ENCODE measurements at places on chromosomes 16 and 17.

DNA sequence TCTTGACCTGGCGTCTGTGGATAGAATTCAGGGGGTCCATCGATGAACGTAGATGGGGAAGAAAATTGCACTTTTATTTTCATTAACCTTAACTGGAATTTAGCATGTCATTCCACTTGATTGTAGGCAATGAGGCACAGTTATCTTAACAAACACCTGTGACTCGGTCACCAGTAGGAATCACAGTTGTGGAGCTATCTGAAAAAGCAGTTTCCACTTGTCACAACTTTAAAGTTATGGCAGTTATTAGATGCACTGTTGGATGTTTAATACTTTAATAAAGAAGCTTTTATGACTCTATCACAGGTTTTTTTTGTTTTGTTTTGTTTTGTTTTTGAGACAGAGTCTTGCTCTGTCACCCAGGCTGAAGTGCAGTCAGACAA, 83.7 kb upstream of the LGALS9 start:
- peaks cover 19% of the 10 kb centered on the region for H3K4me1 ChIP-seq

DNA sequence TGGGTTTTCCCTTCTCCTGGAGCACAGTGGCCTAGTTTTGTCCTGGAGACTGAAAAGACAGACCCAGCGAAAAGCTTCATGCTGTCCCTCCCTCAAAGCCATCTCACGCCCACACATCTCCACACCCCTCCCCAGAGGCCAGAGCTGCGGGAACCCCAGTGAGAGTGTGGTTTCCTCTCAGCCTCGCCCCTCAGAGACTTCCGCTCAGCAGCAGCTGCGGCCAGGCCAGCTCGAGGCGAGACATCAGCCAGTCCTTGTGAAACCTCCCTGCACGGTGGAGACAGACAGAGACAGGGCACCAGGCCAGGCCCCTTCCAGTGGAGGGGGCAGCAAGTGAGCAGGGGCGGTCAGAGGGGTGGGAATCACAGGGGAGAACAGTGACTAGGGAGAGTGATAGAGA, 77.0 kb upstream of the TNRC6C start:
- peaks cover 78% of the 10 kb centered on the region for H3K27me3 ChIP-seq
- no peak overlapping the region for H3K4me3 ChIP-seq
- H3K27ac ChIP-seq, result no peak overlapping the region

- peak; percentile 52 for DNase-seq
- H3K27ac ChIP-seq, result no peak overlapping the region
- H3K4me3 ChIP-seq, result no peak overlapping the region
- H3K27me3 ChIP-seq, result no peaks in the 10 kb centered on the region
Observed at GRCh38 chr16:57380671-57381462, 8.6 kb downstream of the CX3CL1 start.

GRCh38 chr17:40309031-40309948, at the start of gene RARA:
Gene RARA (plus strand): TSS chr17:40309180. CDS start chr17:40331219, 22,039 bp downstream.
- H3K36me3 ChIP-seq, result no peaks in the 10 kb centered on the region
- H3K27ac ChIP-seq, result no peak within 1 kb of the TSS
- no peak within 1 kb of the TSS for H3K4me3 ChIP-seq
- peaks cover 56% of the 10 kb centered on the region for H3K4me1 ChIP-seq
- no peak for DNase-seq
- H3K27me3 ChIP-seq, result no peaks in the 10 kb centered on the region

DNA sequence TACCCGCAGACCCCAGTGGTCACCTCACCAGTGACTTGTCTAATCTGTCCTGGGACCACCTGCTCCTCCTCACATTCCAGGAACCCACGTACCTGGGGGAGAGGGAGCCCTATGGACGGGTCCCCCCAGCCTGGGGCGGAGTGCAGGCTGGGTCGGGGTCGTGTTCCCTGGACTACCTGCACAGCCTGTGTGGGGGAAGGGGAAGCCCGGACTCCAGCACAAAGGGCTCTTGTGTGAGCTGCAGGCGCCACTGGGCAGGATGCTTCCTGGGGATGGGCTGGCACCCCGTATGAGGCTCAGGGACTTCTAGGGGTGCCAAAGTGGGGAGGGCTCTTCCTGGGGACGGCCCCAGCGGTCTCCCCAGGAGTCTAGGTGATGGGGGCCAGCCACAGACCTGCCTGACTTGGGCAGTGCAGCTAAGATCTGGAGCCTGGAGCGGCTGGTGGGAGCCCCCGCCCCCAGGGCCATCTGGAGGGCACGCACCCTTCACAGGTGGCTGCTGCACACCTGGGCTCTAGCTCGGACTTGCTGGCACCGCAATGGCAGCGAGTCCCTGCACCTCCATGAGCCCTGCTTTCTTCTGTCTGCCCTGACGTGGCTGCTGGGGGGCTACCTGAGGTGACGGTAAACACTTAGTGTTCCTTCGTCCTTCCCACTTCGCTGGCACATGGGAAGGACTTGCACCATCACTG, 7.5 kb downstream of the VASN start:
- no peaks in the 10 kb centered on the region for H3K27me3 ChIP-seq
- no peak for DNase-seq
- peaks cover 28% of the 10 kb centered on the region for H3K4me1 ChIP-seq
- no peak overlapping the region for H3K27ac ChIP-seq

DNA sequence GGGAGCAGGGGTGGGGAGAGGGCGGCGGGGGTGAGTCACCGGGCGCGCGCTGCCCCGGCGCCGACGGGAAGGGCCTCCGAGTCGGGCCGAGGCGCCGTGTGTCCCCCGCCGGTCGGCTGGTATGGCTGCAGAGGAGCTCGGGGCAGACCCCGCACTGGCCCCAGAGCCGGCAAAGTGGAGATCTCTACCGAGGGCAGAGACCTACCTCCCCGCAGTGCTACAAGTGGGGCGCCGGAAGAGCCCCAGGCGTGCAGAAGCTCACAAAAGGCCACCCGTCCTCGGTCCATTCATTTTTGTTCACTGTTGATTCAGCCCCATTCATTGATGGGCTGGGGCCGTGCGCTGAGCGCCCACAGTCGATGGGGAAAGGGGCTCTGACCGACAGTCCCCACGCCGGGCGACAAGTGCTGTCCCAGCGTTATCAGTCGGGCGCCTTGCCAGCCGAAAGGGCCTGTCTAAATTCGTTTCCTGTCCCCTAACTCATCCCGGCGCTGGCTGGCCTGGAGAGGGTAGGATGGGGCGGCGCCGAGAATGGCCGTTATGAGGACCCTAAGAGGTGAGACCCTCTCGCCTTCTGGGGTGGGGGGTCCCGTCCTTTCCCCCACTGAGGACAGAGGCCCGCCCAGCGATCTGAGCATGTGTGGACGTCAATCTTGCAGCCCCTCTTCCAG, 709 bp upstream of the ENO3 start:
- peaks cover 20% of the 10 kb centered on the region for H3K4me1 ChIP-seq
- peak overlapping the region; percentile 85 for H3K27ac ChIP-seq
- peak; percentile 11 for DNase-seq
- peak overlapping the region; percentile 74 for H3K4me3 ChIP-seq
- H3K27me3 ChIP-seq, result no peaks in the 10 kb centered on the region
- peaks cover 14% of the 10 kb centered on the region for H3K36me3 ChIP-seq

DNA sequence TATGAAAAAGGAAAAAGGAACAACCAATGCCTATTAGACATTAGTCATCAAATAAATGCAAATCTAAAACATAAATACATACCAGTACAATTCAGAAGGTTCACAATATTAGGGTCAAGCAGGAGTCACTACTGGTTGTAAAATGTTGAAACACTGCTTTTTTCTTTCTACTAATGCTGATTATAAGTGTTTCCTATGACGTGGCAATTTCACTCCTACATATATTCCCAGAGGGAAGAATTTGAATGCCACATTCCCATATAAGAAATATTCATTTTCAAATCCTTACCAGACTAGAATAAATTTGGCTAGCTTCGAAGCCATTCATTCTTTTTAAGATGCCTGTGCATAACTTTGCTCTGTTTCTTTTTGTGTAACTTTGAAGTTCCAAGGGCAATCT, 2.6 kb upstream of the KRTAP9-2 start:
- H3K4me1 ChIP-seq, result peaks cover 7% of the 10 kb centered on the region
- DNase-seq, result peak; percentile 2
- H3K27me3 ChIP-seq, result no peaks in the 10 kb centered on the region

- no peak for DNase-seq
- no peaks in the 10 kb centered on the region for H3K4me1 ChIP-seq
- H3K27ac ChIP-seq, result no peak overlapping the region
Observed at GRCh38 chr16:84268291-84269040, 26.2 kb upstream of the WFDC1 start.

GRCh38 chr17:51365090-51365489, 104.7 kb downstream of the UTP18 start:
- DNase-seq, result no peak
- peaks cover 61% of the 10 kb centered on the region for H3K27me3 ChIP-seq
- no peaks in the 10 kb centered on the region for H3K36me3 ChIP-seq
- H3K27ac ChIP-seq, result no peak overlapping the region
- H3K4me1 ChIP-seq, result peaks cover 10% of the 10 kb centered on the region
- no peak overlapping the region for H3K4me3 ChIP-seq

DNA sequence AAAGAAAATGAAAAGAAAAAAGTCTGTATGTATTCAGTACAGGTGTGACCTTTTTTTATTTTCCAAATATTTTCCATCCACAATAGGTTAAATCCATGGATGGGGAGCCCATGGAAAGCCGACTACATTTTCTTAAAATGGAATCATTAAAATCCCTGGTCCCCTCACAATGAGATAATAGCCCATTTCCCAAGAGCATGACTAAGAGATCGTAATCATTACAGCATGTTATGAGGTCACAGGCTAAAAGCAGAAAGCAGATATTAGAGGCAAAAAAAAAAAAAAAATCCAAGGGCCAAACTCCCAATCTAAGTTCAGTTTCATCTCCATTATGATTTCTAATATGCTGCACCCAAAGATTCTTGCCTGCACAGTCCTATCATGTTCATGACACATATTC, 44.7 kb downstream of the CYTH1 start:
- peak overlapping the region; percentile 75 for H3K27ac ChIP-seq
- H3K36me3 ChIP-seq, result no peaks in the 10 kb centered on the region
- H3K4me1 ChIP-seq, result peaks cover 29% of the 10 kb centered on the region
- peak; percentile 66 for DNase-seq
- peak overlapping the region; percentile 74 for H3K4me3 ChIP-seq

- no peak overlapping the region for H3K27ac ChIP-seq
- DNase-seq, result no peak
- no peaks in the 10 kb centered on the region for H3K27me3 ChIP-seq
- no peaks in the 10 kb centered on the region for H3K4me1 ChIP-seq
Observed at GRCh38 chr17:49729069-49729468, 21.3 kb upstream of the SLC35B1 start.

All from PC-3 (cell line).